Stimulated activated CD4-positive, alpha-beta T cell treated with anti-CD3 and anti-CD28 coated beads, Interleukin-1b, Interleukin-23, amount 100 ng/mL, for 4 hours (primary cell): ENCODE measurements at places on chromosomes 13 and 19.

- DNase-seq, result no peak
These were observed at the start of gene CACNA1A for GRCh38 chr19:13506471-13506820. Gene CACNA1A (minus strand): TSS chr19:13506479. CDS start chr19:13506224, 255 bp downstream.

GRCh38 chr19:45753548-45753947 lies 15.5 kb downstream of the SIX5 start:
- DNase-seq, result no peak

DNA sequence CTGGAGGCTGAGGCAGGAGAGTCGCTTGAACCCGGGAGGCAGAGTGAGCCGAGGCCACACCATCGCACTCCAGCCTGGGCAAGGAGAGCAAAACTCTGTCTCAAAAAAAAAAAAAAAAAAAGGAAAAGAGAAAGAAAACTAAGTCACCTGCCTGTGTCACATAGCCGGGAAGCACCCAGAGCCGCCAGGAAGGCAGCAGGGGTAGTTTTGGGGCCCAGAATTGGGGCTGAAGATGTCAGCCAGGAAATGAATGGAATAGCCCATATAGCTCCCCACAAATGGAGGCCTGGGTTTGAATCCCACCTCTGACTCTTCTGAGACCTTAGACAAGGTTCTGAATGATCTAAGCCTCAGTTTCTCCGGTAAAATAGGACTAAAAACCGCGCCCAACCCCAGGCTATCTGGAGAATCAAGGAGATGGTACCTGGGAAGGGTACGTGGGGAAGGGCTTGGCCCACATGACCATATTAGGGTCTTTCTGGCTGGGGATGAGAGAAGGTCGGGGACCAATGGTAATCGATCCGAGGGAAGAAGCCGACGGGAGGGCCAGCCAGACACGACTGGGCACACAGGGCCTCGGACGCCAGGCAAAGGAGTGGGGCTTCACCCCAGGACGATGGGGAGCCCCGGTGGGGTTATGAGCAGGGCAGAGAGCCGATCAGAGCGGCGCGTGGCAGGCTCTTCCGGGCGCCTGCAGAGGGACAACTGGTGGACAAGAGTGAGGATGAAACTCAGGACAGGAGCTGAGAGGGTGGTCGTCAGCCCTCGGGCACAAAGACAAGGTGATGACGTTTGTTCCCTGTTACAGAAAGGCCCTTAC lies 14.4 kb downstream of the CCDC124 start:
- no peak for DNase-seq

GRCh38 chr19:13997631-13997962 lies 8.5 kb downstream of the RFX1 start:
- DNase-seq, result no peak

DNA sequence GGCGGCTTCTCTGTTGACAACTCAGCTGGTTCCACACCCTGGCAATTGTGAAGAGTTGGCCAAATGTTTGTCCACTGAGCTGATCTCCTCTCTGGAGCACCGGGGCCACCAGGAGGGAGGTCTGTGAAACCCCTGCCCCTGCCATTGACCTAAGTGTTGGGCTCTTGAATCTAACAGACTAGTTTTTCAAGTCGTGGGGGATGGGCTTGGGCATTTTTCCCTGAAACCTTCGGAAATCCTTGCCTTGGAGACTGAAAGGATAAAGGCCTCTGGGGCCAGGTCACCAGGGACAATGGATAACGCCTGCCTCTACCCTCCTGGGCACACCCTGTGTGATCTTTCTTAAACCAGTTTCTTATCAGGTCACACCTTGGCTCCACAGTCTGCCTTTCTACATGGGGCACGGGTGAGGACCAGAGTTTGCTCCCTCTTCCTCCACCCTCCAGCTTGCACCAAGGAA lies 881 bp downstream of the GEMIN7 start:
- DNase-seq, result no peak

DNA sequence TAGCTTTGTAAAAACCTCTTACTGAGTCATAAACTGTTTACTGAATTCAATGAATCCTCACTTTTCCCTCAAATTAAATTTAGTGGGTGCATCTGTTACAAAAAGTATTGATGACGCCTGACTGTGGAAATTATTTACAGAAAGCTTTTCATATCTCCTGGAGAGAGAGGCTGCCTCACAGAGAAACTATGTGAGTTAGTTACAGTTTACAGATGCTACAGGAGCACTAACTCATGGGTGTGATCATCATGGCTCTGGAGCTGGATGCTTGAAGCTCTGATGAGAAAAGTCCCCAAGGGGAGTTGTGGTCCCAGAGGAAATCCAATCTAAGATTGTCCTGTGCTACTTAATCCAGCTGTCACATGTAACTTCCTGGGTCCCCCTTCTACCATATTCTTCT lies 590.8 kb downstream of the LMO7 start:
- no peak for DNase-seq
